SJCRH30 (cell line): ENCODE measurements at places on chromosomes 7 and 10. TPM values are rescaled to one million over a fixed set of nuclear protein-coding genes. Genes with fewer than 3 reads are reported as not detected.

Gene TMEM225B
- total RNA-seq = 0.32 and 0.61 TPM in 2 replicates

DNA sequence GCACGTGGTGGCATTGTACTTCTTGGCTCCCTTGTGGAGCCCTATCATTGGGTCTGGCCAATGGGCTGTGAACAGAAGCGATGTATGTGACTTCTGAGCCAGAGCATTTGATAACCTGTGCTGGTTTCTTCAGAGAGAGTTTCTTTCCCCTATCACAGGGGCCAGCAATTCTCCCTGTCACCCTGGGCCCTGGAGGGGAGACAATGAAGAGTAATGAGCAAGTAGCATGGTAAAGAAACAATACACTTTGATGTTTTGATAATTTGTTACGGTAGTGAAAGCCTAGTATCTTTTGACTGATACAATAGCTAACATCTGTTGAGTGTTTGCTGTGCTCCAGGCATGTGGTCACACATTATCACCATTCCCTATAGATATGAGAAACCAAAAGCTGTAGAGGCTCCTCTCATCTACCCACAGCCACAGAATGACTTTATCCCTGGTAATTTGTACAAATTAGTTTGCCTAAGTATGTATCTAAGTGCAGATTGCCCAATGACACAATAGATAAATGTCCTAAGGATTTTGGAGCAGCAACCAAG is 113.4 kb upstream of the SVIL start:
- H3K36me3 ChIP-seq = no peaks in the 10 kb centered on the region
- no peak overlapping the region for H3K4me3 ChIP-seq
- peaks cover 17% of the 10 kb centered on the region for H3K4me1 ChIP-seq
- DNase-seq = no peak

DNA sequence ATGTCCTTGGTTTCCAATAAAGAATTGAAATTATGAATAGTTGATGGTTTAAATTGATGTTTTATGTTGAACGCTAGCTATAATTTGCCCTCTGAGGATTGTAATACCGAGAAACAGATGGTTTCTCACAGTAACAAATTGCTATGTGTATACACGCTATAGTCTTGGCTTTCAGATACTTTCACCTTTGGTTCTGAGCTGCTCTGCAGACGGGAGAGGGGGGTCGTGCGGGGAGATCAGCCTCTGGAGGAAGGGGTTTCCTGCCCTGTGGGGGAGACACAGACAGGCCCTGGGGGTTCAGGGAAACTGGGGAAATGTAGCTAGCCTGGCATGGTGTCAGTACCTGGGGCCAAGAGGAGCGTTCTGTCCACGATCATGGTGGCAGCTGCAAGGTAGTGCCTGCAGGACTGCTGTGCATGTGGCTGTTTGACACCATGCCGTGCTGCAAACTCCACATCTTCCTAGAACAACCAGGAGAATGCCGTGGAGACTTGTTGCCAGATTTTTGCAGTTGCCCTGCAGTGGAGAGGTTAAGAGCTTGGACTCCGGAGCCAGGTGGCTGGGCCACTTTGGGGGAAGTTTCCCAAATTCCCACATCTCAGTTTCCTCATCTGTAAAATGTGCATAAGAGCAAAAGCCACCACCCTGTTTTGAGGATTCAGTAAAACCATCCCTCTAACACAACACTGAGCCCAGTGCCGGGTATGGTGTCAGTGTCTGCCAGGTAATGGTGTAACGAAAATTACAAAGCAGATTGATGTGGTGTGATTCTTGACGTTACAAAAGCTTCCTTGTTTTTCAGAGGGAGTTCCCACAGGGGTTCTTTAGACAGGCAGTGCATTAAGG is 167.9 kb downstream of the CUX1 start:
- DNase-seq = no peak
- no peak overlapping the region for H3K4me3 ChIP-seq
- no peak overlapping the region for H3K27ac ChIP-seq

GRCh38 chr7:134763960-134764359 is 15.5 kb upstream of the CALD1 start:
- DNase-seq = no peak
- H3K27me3 ChIP-seq = no peaks in the 10 kb centered on the region
- H3K4me3 ChIP-seq = no peak overlapping the region
- H3K4me1 ChIP-seq = peaks cover 7% of the 10 kb centered on the region; the same call in 1 of the 2 replicates
